ENCODE measurements at places on chromosomes 3 and 15. TPM values are rescaled to one million over a fixed set of nuclear protein-coding genes. Genes with fewer than 3 reads are reported as not detected.

SCAMP2 gene
- total RNA-seq = 35.3 TPM

C3orf70 gene
- total RNA-seq = 1.5 TPM

TTC23 gene
- total RNA-seq = 32.6 TPM

ZNF860 gene
- 0.59 TPM for total RNA-seq

SEMA5B gene
- total RNA-seq = not detected

DUOXA2 gene
- not detected for total RNA-seq

HRG gene
- total RNA-seq = not detected

OR5H2 gene
- not detected for total RNA-seq

TMED3 gene
- total RNA-seq = 134 TPM

CFAP92 gene
- 0.05 TPM for total RNA-seq

PIK3CB gene
- total RNA-seq = 17.6 TPM

ZMAT3 gene
- 78.9 TPM for total RNA-seq

RBP2 gene
- not detected for total RNA-seq

FAH gene
- total RNA-seq = 30.8 TPM

WWTR1 gene
- 56.1 TPM for total RNA-seq

ACTC1 gene
- not detected for total RNA-seq

UPK1B gene
- total RNA-seq = not detected

CRABP1 gene
- total RNA-seq = not detected

QARS1 gene
- total RNA-seq = 281 TPM

SH3GL3 gene
- total RNA-seq = 2.1 TPM

TAGLN3 gene
- total RNA-seq = 1.8 TPM

GOLGB1 gene
- total RNA-seq = 93.2 TPM

ANKRD34C gene
- not detected for total RNA-seq

BCL2A1 gene
- total RNA-seq = 2.1 TPM

PRICKLE2 gene
- total RNA-seq = 47.7 TPM

ABHD14A gene
- 21.1 TPM for total RNA-seq

TMEM207 gene
- total RNA-seq = not detected

HTD2 gene
- 11.5 TPM for total RNA-seq

CCRL2 gene
- total RNA-seq = not detected

SLC12A1 gene
- total RNA-seq = not detected
